ENCODE measurements at places on chromosomes 1 and 21. TPM values are rescaled to one million over a fixed set of nuclear protein-coding genes. Genes with fewer than 3 reads are reported as not detected.

PHF13 gene
- total RNA-seq = 13.8 TPM

- no peak for DNase-seq
These were observed 18.4 kb downstream of the RWDD3 start for GRCh38 chr1:95252422-95252821.

- no peak for DNase-seq
These were observed 29.0 kb downstream of the SPEN start for GRCh38 chr1:15876357-15877055.

GRCh38 chr1:217049721-217050120, 326.5 kb upstream of the ESRRG start:
- no peak for DNase-seq

DNA sequence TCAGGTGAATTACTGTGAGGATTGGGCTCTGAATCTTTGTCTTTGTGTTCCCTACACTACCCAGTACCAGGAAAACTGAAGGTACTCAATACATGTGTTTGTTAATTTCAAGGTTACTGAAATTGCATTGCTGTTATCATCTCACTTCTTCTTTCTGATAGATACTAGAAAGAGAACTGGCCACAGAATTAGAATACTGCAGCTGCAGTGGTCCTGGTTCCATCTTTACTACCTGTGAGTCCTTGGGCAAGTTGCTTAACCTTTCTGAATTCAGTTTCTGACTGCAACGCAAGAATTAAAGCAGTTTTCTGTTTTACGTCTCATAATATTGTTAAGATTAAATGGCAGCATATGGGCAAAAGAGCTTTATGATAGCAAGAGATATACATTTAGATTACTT, 263.5 kb downstream of the LMO4 start:
- no peak for DNase-seq

GRCh38 chr21:27244776-27245175, 277.9 kb upstream of the ADAMTS5 start:
- no peak for DNase-seq

GRCh38 chr1:48596046-48596445, 124.0 kb upstream of the SPATA6 start:
- DNase-seq = no peak

DNA sequence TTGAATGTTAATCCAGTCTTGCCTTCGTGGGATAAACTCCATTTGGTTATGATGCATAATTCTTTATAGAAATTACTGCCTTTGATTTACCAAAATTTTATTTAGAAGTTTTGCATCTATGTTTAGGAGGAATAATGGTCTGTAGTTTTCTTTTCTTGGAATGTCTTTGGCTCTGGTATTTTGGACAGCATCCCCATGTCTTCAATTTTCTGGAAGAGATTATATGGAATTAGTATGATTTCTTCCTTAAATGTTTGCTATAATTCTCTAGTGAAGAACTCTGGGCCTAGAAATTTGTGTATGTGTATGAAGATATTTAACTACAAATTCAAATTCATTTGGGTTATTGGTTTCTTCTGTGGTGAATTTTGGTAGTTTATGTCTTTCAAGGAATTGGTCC, 92.7 kb downstream of the SNX7 start:
- no peak for DNase-seq

DNA sequence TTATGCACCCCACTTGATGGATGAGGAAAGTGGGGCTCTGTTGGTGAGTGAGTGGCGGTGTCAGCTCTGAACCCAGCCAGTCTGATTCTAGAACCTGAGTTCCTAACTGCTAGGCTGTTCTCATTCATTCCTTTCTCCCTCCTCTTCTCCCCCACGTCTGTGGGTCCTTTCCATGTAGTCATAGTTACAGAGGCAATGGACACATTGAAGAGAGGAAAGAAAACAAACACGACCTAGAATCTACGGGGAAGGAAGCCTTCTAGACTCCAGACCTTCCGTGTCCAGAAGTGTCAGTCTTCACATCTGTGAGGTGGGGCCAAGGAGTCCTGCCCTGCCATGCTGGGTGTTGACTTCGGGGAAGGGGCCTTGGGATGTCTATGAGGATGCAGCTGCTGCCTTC, 115.8 kb upstream of the WNT4 start:
- DNase-seq = no peak

Measured in posterior vena cava (tissue), 2 donors.